CD4-positive, alpha-beta T cell (primary cell): ENCODE measurements at places on chromosomes 5 and 9.

DNA sequence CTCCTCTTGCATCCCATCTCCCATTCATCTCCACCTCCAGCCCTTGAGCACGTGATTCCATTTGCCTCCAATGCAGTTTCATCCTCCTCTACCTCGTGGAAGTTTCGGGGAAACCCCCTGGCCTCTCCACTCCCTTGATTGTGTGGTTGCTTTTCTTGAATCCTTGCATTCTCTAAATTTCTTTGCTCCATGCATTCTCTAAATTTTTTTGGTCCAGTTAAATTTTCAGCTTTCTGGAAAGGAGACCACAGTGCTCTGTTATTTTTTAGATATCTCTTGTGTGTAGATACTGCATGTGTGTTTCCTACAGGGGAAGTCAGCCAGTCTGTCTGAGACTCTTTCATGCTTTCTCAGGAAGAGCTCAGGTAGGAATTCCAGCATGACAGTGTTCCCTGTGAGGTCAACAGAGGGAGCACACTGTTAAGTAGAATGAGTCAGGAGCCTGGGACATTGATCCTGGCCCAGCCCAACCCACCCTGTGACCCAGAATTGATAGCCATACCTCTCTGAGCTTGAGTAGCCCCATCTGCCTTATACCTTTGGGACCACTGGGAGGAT, 52.8 kb downstream of the AMBP start:
- DNase-seq, result no peak

DNA sequence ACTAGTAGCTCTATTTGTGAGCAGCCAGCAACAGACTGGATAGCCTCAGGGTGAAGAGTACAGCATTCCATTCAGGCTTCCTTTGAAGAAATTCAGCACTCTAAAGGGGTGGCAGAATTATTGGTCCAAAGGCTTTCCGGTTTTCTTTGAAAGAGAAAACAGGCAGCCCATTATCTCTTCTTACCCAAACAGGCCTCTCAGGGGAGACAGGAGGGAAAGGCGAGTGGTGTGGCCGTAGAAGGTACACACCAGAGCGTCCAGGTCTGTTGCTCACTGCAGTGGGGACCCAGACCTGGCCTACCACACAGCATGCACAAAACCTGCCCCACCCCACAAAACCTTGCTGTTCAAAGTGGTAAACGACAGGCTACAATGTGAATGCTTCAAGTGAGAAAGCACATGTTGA, 83.3 kb downstream of the ZNF608 start:
- no peak for DNase-seq

DNA sequence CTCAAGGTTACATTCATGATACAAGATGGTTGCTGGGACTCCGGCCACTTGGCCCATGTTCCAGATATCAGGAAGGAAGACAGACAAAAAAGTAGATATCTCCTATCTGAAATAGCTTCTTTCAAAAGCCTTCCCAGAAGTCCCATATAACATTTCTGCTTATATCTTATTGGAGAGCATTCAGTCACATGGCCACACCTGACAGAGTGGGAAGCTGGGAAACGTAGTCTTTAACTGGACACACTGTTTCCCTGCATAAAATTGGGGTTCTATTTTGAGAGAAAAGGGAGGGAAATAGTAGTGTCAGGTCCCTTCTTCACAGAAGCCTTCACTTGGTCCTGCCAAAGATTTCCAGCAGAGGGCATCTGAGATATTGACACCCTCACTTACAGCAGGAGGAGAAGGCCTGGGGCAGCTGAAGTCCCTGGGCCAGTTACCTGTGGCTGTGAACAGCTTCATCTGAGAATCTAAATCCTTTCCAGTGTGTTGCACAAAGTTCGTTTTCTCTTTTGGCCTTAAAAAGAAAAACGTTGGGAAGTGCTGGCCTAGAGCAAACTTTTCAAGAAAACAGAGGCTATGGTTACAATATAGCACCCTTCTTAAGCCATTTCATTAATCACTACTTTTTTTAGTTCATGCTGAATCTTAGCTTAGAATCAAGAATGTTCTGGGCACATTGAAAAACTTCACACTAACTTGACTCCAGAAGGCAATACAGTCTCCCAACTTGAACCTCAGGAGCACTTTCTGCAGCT, 33.5 kb downstream of the SPEF2 start:
- DNase-seq, result peak; percentile 45

GRCh38 chr5:15243301-15244020, 256.5 kb upstream of the FBXL7 start:
- DNase-seq, result no peak

DNA sequence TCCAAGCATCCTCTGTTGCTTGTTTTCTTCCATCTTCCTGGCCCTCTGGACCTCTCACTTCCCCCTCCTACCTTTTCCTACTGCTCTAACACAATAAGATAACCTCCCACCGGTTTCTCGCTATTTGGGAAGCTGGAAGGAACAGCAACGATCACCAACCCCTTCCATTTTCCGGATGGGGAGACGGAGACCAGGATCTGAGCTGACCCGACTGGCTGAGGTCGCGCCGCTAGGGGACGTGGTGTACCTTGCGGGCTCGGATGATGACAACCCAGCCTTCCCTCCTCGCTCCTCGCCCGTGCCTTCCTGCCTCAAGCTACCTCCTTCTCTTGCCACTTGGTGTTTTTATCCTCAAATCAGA, 1.9 kb downstream of the LPAR1 start:
- DNase-seq, result no peak

DNA sequence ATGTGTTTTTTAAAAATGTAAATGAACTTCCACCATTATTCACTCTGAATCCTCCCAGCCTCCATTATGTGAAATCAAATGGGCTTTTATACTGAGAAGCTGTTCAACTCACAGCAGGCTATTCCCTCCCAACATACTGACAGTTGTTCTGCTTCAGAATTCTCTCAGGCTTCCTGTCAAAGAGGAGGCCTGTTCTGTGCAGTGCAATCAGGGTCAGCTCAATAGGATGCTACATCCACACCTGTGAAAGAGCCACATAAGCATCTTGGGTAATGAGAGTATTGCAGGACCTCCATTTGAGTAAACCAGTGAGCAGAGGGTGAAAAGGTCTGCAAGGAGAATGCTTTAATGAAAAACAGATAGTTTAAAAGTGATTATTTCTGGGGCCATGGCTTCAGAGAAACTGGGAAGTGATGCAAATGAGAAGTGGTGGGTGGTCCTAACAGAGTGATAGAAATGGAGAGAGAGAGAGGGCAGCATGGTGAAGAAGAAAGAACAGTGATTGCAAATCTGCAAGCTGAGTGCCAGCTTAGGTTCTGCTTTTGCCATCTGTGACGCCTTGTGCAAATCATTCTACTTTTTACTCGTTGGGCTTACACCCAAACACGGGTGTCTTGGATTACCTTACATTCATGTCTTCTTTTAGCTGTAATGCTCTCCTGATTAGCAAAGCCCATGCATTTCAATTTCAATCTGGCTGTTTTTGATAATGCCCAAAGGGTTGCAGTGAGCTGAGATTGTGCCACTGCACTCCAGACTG, 202.5 kb upstream of the NMUR2 start:
- DNase-seq, result no peak

DNA sequence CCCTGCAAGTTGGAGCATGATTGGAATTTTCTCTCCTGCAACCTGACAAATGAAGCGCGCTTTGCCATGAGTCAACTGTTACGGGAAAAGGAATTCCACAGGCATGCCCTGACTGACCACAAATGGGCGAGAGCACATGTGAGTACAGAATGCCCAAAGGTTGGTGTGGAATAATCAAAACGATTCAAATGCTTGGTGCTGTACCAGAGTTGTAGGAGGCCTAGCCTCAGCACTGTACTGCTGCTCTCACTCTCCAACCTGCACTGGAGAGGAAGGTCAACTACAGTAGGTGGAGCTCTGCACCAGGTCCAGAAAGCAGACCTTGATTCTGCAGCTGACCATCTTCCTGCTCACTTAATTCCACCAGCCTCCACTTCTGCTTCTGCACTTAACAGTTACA, 406.9 kb upstream of the ACTBL2 start:
- no peak for DNase-seq

DNA sequence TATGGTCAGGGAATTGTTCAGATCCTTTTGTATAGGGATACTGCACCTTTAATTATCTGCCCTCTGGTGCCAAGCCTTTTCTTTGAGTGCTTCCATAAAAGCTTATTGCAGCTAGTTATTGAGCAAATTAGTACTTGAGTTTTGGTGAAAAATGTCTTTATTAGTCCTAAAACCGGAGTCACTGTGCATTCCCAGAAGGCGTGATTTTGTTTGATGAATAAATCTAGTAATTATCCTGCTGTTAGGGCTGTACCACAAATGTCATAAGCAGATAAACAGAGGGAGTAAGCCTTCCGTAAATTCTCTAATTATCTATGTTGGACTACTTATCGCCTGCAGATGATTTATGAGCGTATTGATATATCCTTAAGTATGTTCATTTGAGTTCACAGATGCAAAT, 620.7 kb upstream of the ARRDC3 start:
- no peak for DNase-seq

DNA sequence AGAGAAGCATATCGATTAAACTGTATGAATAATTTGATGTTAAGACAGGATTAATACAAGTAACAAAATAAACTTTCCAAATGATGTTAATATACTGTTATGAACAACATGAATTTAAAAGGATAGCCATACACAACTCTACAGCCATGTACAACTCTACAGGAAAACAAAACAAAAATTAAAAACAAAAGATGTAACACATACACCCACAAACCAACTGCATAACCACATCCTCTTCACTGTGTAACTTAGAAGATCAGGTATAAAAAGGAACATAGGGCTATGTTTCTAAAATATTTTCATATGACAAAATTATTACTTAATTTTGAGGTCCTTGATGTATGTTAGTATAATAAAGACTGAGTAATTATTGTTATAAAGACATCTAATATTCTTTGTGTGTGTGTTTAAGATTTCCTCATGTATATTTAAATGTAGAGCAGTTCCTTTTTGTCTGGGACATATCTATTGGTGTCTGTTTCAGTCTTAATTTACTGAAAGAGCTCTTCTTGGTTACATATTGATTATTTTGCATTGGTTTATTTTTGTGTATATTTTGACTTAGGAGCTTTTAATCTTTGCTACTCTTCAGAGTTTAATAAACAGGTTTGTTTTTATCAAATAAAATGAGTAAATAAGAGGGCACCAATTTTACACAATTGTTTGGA, 966.8 kb upstream of the CTNND2 start:
- no peak for DNase-seq

DNA sequence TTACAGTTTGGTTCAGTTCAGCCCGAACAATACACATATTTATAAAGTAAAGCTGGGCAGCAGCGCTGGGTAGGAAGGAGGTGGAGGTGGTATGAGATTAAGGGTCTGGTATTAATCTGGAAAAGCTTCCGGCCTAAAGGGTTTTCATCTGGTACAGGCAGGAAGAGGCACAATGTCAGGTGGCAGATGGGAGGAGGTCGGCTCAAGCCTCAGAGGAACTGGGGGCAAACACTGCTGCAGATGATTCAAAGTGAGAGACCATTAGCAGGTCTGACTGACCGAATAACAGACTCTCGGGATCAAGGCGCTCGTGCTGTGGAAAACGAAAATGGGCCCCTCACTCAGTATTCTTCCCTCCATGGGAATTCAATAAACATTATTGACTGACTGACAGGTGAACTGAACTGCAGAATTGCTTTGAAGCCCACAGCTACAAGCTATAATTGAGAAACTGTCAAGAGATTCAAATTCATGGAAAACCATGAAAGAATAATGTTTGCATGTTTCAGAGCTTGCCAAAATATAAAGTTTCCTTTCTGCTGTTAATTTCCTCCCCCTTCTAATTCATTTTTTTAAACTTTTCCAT, 75.3 kb downstream of the TMEM167A start:
- no peak for DNase-seq

DNA sequence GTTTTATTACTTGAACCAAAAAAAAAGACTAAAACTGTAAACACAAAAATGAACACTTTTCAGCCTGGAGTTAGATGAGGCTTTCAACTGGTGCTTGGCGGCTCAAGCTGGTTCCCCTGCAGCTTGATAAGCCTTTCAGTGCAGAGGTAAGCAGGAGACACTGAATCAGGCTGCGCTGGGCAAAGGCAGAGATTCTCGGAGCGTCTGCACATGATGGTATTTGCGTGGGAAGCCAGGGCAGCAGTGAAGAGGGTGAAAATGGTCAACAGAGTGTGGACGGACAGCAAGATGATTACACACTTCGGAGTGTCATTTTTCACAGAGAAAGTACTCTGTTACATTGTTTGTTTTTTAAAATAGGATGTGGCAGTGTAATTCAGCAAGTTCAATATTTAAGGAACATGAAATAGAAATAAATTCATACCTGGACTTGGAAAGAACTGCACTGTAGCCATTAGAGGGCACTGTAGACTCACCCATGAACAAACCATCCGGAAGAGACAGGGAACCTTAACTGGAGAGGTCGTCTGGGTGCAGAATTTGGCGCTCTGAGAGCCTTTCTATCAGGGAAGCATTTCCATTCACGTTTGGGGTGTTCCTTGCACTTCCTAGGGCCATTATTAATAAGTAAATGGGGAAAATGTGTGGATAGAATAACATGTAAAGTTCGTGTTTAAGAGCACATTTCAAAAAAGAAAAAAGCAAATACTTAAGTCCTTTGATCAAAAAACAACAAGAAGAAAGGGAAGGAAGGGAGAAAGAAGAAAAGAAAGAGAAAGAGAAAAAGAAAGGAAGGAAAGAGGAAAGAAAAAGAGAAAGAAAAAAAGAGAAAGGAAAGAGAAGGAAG, 69.8 kb downstream of the ICE1 start:
- no peak for DNase-seq

DNA sequence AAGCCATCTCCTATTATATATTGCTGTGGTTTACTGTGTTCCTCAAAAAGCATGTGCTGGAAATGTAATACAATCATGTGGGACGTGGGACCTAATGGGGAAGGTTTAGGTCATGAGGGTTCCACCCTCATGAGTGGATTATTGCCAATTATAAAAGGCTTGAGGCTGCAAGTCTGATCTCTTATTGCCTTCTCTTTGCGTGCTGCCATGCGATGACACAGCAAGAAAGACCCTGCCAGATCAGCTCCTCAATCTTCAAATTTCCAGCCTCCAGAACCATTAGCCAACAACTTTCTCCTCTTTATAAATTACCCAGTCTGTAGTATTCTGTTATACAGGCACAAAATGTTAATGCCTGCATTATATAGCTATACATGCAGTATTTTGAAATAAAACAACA, 45.4 kb downstream of the MARCHF11 start:
- DNase-seq, result no peak

DNA sequence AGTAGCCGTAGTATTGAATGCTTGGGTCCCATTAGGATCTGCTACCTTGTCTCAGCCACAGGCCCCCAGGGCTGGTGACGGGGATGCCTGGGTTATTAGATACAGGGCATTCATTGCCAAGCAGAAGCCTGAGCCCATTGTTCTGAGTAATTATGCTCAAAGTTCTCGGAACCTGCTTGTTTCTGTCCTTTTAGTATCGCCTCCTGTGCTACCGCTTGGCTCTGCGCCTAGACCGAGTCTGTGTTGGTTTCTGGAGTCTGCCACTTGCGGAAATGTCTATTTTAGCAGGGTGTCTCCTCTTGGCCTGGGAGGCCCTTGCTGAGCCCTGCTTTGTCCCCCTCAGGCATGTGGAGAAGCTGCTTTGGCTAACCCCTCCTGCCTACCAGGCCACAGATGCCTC, 506.1 kb downstream of the BNC2 start:
- DNase-seq, result no peak

- DNase-seq, result peak; percentile 45
These were observed 83.8 kb upstream of the TNFAIP8 start for GRCh38 chr5:119271758-119272730.

- DNase-seq, result no peak
These were observed 326.5 kb downstream of the SH3GL2 start for GRCh38 chr9:17905366-17905765.

- DNase-seq, result no peak
These were observed 12.1 kb downstream of the C9orf50 start for GRCh38 chr9:129608561-129609481.
